ENCODE measurements at places on chromosomes 1 and 21.

DNA sequence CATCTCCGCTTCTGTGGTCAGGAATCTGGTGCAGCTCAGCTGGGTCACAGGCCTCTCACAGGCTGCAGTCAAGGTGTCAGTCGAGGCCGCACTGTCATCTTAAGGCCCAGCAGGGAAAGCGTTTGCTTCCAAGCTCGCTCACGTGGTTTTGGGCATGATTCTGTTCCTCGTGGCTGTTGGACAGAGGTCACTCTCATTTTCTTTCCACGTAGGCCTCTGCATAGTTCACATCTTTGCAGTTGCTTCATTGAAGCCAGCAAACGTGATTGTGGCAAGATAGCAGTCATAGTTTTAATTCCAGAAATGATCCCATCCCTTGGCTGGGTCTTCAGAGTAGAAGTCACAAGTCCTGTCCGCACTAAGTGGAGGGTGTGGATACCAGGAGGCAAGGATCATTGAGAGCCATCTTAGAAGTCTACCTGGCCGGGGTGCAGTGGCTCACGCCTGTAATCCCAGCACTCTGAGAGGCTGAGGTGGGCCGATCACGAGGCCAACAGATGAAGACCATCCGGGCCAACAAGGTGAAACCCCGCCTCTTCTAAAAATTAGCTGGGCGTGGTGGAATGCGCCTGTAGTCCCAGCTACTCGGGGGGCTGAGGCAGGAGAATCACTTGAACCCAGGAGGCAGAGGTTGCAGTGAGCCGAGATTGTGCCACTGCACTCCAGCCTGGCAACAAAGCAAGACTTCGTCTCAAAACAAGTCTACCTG lies 24.5 kb downstream of the NECAP2 start:
- no peak for DNase-seq

- no peak for DNase-seq
Observed at GRCh38 chr1:207938016-207938415, 27.1 kb upstream of the CD34 start.

- no peak for DNase-seq
Observed at GRCh38 chr1:15825800-15826199, 18.4 kb upstream of the UQCRHL start.

- DNase-seq = no peak
Observed at GRCh38 chr1:58774027-58774426, 9.8 kb downstream of the JUN start.

GRCh38 chr1:54013393-54014008 lies 4.5 kb downstream of the LDLRAD1 start:
- no peak for DNase-seq

- DNase-seq = no peak
Observed at GRCh38 chr1:153976819-153977249, 640 bp downstream of the JTB start.

DNA sequence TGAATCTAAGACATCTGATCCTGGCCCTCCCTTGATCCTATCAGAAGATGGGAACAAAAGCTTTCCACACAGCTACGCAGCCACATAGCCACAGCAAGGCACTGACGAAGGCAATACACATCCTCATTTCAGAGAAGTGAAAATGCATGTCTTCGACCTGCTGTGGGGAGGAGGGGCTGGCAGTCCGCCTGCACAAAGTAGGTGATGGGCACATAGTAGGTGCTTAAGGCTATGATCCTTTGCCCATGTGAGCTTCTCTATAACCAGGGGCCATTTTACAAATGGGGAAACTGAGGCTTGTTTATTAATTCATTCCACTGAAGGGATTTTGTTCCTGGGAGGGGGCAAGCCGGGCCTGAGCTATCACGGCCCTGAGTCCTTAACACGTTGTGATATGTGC lies 94.2 kb downstream of the PAX7 start:
- DNase-seq = no peak

DNA sequence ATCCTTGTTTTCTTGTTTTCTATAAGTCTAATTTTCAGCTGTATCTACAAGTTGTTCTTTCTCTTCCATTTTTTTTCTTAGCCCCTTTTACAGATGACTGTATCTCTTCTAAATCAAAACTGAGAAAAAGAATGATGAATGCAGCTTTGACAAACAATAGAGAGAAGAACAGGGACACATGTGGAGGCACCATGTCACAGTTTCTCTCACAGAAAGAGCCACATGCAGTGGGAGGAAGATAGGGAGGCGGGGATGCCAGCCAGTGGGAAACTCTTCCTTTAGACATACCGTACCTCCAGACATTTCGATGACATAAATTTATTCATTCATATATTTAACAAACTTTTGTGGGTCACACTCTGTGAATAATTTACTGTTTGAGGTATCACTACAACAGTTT lies 45.5 kb downstream of the NME7 start:
- no peak for DNase-seq

- no peak for DNase-seq
Observed at GRCh38 chr1:77900687-77901293, 12.4 kb downstream of the NEXN start.

DNA sequence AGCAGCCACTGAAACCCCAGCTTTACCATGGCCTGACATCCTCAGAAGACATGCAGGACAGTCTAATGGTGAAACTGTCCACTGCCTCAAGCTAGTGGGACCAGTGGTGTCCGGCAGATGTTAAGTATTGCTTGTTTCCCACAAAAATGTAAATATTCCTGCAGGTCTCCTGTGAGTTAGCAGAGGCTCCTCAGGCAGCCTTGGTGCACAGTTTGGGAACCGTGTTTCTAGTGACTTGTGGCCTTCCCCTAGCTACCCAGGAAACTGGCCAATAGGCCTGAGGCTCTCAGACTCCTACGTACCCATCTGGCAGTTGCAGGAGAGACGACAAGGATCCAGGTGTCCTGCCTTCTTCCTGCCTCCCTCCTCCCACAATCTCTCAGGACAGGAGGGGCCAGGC lies 142.4 kb downstream of the CAMTA1 start:
- no peak for DNase-seq

- no peak for DNase-seq
Observed at GRCh38 chr1:200034761-200035396, 7.4 kb downstream of the NR5A2 start.

DNA sequence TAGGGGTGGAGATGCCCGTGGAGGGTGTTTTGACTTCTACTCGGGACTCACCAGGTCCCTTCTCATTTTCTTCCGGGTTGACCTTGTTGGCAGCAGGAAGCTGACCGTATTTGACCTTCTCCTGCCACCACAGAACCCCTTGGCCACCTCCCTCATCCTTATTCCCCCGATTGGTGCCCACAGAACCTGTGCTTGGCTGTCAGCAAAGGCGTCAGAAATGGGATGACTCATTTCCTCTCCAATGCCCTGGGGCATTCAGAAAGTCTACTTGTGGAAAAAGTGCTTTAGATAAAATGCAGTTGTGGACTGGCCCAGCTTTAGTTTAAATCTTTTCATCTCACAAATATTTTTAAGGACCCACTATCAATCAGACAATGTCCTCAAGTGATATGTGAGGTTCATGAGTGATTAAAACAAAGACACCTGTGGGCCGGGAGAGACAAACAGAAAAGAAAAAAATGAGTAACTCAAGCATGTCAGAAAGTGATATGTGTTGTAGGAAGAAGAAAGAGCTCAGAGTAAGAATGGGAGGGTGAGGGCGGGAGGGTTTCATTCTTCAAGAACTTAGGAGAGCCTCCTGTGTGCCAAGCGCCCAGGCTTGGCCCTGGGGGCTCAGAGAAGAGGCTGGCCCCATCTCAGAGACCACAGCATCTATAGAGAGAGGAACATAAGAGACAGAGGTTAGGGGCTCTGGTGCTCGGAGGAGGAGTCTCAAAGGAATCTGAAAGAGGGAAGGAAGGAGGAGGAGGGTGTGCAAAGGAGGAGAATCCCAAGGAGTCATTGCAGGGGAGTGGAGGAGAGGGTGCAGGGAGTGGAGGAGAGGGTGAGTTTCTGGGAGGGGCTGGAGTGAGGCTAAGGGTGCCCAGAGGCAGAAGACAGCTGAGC lies 221.6 kb upstream of the VAMP3 start:
- no peak for DNase-seq

GRCh38 chr21:15063081-15063813 lies 1.6 kb downstream of the NRIP1 start:
- DNase-seq = no peak

- no peak for DNase-seq
Observed at GRCh38 chr1:155729031-155729898, 40.4 kb downstream of the DAP3 start.

- no peak for DNase-seq
Observed at GRCh38 chr21:25737421-25737820, 2.6 kb downstream of the GABPA start.

DNA sequence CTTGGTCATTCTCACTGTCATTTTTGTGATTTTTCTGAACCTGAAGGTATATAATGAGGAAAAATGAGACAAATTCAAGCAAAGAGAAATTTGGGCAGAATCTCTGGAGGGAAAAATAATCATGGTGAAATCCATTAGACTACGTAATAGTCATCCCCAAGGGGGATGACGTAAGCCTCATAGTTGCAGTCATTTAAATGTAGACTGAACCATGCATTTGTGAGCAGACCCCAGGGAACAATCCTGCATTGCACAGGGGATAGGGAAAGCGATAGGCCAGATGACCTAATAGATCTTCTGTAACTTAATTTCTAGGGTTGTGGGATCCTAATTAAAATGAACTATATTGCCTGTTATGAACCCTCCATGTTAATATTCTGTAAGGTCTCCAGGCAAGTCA lies 167.4 kb upstream of the C1orf21 start:
- no peak for DNase-seq

DNA sequence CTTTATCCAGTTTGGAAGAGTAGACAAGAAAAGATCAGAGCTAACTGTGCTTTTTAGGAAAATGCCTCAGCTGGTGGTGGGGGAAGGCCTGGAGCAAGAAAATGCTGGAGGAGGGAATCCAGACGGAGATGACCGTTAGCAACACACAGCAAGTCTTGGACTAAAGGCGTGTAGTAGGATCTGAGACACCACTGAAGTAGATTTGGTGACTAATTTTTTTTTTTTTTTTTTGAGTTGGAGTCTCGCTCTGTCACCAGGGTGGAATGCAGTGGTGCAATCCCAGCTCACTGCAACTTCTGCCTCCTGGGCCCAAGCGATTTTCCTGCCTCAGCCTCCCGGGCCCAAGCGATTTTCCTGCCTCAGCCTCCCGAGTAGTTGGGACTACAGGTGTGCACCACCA lies 41.2 kb downstream of the LPAR3 start:
- DNase-seq = no peak

GRCh38 chr1:224434691-224435317 lies at the start of gene WDR26:
WDR26 (minus strand) TSS chr1:224434797.
- peak; percentile 98 for DNase-seq

DNA sequence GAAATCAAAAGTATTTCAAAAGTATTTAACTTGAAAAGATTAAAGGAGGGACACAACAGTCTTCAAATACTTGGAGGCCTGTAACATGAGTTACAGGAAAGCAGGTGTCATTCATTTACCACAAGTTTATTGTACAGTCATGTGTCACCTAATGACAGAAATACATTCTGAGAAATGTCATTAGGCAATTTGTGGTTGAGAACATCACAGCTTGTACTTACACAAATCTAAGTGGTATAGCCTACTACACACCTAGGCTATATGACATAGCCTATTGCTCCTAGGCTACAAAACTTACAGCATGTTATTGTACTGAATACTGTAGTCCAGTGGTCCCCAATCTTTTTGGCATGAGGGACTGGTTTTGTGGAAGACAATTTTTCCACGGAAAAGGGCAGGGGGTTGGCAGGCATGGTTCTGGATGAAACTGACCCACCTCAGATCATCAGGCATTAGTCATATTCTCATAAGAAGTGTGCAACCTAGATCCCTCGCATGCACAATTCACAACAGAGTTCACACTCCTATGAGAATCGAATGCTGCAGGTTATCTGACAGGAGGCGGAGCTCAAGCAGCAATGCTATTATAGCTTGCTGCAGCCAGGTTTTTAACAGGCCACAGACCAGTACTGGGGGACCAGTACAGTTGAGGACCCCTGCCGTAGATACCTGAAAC lies 25.0 kb upstream of the PHTF1 start:
- DNase-seq = no peak

DNA sequence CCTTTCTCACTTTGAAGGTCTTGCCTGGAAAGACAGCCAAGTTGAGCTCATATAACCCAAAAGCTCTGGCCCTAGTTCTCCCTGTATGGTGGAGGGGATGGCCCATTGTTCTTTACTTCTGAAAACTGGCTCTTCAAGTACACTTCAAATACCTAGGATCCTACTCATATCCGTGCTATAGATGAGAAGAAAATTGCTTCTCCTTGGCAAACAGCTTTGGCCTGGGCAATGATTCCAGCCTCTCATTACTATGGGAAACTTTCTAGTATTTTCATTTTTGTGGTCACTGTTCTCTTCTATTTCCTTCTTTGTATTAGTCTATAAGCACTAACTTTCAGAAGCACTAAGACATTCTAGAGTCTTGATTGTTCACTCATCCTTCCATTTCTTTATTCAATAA lies 53.7 kb downstream of the ZNF697 start:
- DNase-seq = no peak

DNA sequence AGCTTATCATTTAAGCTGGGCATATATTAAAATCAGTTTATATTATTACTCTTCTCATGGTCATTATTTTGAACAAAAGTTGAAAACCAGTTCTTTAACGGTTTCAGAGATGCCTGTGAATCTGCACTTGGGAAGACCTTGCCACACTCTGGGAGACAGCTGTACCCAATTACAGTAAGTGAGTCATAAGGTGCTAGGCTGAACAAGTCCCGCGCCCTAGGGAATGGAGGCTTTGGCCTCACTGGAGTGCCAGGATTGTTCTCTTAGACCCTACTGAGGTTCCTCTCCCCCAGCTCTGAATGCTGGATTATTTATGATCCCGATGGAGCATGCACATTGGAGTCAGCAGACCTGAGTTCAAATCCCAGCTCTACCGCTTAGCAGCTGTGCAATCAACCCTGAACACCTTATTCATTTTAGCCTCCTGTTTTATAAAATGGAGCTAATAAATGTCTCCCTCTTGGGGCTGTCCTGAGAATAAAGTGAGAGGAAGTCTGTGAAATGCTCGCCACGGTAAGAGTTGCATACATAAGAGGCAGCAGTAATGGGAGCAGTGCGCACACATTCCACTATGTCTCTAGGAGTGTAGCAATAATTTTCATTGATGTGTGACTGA lies 266.2 kb downstream of the FOXD2 start:
- no peak for DNase-seq

GRCh38 chr21:46598581-46599572 lies 6.0 kb downstream of the S100B start:
- no peak for DNase-seq

Measured in GM19239 (cell line).